ENCODE measurements at places on chromosomes 13 and 19. TPM values are rescaled to one million over a fixed set of nuclear protein-coding genes. Genes with fewer than 3 reads are reported as not detected.

Gene CRTC1
- total RNA-seq = 1.3 TPM

Gene RDH8
- not detected for total RNA-seq

Gene OR10H1
- not detected for total RNA-seq

Gene FXYD7
- total RNA-seq = not detected

Gene SMIM7
- total RNA-seq = 101 TPM

Gene ZNF560
- total RNA-seq = not detected

Gene PLEKHJ1
- 91.7 TPM for total RNA-seq

Gene IGSF23
- total RNA-seq = not detected

Gene LYPD5
- total RNA-seq = not detected

Gene CEACAM8
- not detected for total RNA-seq

Gene TDRD12
- total RNA-seq = 0.05 TPM

Gene SLC25A30
- 6.7 TPM for total RNA-seq

Gene USHBP1
- total RNA-seq = not detected

Gene CBLC
- total RNA-seq = not detected

Gene NCR1
- total RNA-seq = not detected

Gene APLP1
- total RNA-seq = 11.1 TPM

Gene SIAH3
- 0.08 TPM for total RNA-seq

Gene AXL
- 224 TPM for total RNA-seq

Gene KIR2DL1
- total RNA-seq = not detected

Gene ZNF444
- 36.1 TPM for total RNA-seq

Gene OR10H5
- not detected for total RNA-seq

Gene IPO5
- 146 TPM for total RNA-seq

Gene SHISA2
- total RNA-seq = 2.6 TPM

Gene ADAT3
- 9.1 TPM for total RNA-seq

Gene TJP3
- total RNA-seq = not detected

Gene B3GNT8
- total RNA-seq = not detected

Gene NLRP7
- total RNA-seq = not detected

Gene KCNRG
- total RNA-seq = not detected

Gene LRRC63
- total RNA-seq = not detected

Gene PTGIR
- total RNA-seq = not detected

Gene ZNF443
- total RNA-seq = not detected

Gene OSCAR
- not detected for total RNA-seq

Gene LMTK3
- not detected for total RNA-seq

Gene ACER1
- not detected for total RNA-seq

Gene SYT3
- total RNA-seq = not detected

Gene RNF225
- 0.53 TPM for total RNA-seq

Gene SLC25A42
- 6.7 TPM for total RNA-seq

Data from SJSA1 (cell line).